PC-9 (cell line): ENCODE measurements at places on chromosomes 5 and 9. TPM values are rescaled to one million over a fixed set of nuclear protein-coding genes. Genes with fewer than 3 reads are reported as not detected.

DNA sequence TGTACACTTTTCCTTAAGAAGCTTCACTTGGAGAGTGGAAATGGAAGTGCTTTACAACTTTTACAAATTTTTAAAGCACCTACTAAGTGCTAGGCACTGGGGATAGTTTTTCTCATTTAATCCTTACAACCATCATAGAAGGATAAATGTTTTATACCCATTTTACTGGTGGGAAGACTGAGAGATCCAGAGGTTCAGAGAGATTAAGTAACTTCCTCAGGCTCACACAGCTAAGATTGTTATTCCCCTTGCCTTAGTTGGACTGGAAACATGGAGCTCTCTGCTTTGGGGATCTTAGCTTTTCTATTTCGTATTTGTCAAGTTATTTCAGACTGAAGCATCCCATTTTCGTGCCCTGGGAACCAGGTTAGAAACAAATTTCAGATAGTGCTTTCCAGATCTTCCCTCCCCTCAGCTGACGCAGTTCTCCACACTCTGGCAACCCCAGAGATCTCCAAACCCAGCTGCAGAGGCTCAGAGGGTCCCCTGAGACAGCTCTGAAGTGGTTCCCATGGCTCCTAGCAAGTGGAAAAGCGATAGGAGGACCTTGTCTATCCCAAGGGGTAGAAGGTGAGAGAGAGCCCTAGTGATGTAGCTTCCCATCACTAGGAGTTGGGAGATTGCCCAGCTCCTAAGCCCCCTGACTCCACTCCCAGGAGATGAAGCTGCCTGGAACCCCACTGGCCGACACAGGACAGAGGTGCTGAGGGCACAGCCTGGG is 16.2 kb upstream of the GABBR2 start:
- no peak for DNase-seq

DNA sequence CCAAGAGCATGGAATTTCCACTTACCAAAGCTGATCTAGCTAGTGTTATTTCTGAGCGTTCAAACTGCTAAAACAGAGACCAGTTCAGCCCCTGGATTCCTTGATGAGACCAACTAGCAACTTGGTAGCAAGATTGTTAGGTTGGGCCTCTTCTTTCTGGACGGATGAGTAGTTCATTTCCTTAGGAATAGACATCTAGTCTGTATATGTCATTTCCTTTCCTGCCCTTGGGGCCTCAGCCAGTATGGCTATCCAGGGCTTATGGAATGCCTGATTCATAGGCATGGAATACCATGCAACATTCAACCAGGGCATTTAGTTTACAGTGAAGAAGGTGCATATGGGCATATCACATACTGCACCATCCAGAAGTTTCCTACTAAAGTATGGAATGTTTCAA is 14.5 kb upstream of the LPAR1 start:
- DNase-seq: no peak

- no peak for DNase-seq
These were observed 118.1 kb downstream of the CCDC171 start for GRCh38 chr9:15670894-15671293.

- no peak for DNase-seq
These were observed at the start of gene SEPTIN8 for GRCh38 chr5:132777209-132778069. Gene SEPTIN8, minus strand, starts transcription at chr5:132777239. Its CDS starts 102 bp downstream, at chr5:132777137.

DNA sequence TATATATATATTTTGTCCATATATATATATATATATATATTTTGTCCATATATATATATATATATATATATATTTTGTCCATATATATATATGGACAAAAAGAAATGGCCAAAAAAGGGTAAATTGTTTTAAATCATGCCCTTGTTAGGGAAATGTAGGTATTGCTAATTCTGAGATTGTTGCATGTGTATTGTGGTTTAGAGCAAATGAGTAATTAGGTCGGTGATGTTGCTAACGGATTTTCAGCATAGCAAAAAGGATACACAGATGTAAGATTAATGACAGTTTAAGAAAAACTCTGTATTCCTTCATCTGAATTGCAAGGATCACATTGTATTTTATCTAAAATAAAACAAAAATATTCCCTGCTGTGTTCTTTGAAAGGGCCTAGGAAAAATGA is 40.2 kb downstream of the OSTF1 start:
- DNase-seq: no peak

BRD9 gene
- 102 and 112 TPM in 2 replicates for total RNA-seq

GARIN3 gene
- total RNA-seq: not detected in 2 replicates
